ENCODE measurements at places on chromosomes 2 and 18. TPM values are rescaled to one million over a fixed set of nuclear protein-coding genes. Genes with fewer than 3 reads are reported as not detected.

The NXPH2 gene
- total RNA-seq = not detected

The GKN1 gene
- not detected for total RNA-seq

The CNNM3 gene
- 8.4 TPM for total RNA-seq

The MOCOS gene
- total RNA-seq = 15.4 TPM

The TIA1 gene
- 199 TPM for total RNA-seq

The CTLA4 gene
- not detected for total RNA-seq

The BOLL gene
- not detected for total RNA-seq

GRCh38 chr2:25690058-25690457 lies 16.7 kb upstream of the DTNB start:
- peak; percentile 79 for DNase-seq

- DNase-seq = no peak
Observed at GRCh38 chr2:44906972-44907371, 34.5 kb upstream of the SIX3 start.

GRCh38 chr2:200087451-200087850 lies 132.1 kb downstream of the MAIP1 start:
- DNase-seq = no peak

- DNase-seq = no peak
Observed at GRCh38 chr2:73451263-73451972, 65.8 kb downstream of the ALMS1 start.

DNA sequence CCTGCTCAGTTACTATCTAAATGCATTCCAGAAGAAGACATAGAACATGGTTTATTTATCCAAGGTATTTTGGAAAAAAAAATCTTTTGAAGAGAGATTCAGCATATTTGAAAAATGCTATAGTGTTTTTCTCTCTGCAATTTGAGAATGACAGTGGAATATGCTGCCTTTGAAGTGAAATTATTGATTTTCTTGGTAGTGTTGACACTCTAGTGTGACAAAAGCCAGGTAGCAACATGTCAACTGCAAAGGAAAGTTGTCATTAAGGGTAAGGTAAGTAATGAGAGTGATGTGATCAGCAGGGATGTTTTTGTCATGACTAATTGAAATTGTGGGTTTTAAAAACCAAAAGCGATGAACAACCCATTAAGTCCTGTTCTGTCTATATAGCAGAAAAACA lies 1387.1 kb upstream of the TMEFF2 start:
- DNase-seq = no peak

DNA sequence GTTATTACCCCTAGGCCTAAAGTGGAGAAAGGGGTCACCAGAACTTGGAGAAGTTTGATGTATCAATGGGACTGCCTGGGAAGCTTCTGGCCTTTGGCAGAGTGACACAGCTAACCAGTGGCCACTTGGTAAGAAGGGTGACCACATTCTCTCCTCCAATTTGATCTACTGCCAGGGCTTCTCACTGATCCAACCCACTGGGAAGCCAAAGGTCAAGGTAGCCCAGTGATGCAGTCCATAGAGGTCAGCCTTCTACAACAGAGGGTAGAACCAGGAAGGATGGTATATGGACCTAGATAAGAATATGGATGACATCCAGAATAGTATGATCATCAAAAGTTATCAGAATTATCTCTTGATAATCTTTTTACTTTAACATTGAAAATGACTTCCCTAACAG lies 493.6 kb downstream of the NYAP2 start:
- peak; percentile 18 for DNase-seq

- DNase-seq = no peak
Observed at GRCh38 chr2:66578687-66579106, 143.8 kb downstream of the MEIS1 start.

- no peak for DNase-seq
Observed at GRCh38 chr18:65592435-65592834, 158.4 kb upstream of the CDH7 start.

GRCh38 chr2:47272905-47273758 lies 118.0 kb upstream of the STPG4 start:
- DNase-seq = no peak

DNA sequence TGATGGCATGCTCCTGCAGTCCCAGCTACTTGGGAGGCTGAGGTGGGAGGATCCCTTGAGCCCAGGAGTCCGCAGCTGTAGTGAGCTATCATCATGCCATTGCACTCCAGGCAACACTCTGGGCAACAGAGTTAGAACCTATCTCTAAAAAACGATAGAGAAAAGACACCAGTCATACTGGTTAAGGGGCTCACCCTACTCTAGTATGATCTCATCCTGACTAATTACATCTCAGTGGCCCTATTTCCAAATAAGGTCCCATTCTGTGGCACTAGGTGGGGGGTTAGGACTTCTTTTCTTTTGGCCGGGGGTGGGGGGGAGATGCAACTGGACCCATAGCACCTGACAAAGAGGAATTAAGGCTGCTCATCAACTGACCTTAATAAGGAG lies 163.2 kb upstream of the NCK2 start:
- no peak for DNase-seq

- DNase-seq = no peak
Observed at GRCh38 chr2:105038383-105039061, 653 bp downstream of the MRPS9 start.

- DNase-seq = no peak
Observed at GRCh38 chr2:22801071-22801470, 583.9 kb upstream of the KLHL29 start.

- DNase-seq = no peak
Observed at GRCh38 chr2:152729844-152730243, 11.4 kb downstream of the ARL6IP6 start.

DNA sequence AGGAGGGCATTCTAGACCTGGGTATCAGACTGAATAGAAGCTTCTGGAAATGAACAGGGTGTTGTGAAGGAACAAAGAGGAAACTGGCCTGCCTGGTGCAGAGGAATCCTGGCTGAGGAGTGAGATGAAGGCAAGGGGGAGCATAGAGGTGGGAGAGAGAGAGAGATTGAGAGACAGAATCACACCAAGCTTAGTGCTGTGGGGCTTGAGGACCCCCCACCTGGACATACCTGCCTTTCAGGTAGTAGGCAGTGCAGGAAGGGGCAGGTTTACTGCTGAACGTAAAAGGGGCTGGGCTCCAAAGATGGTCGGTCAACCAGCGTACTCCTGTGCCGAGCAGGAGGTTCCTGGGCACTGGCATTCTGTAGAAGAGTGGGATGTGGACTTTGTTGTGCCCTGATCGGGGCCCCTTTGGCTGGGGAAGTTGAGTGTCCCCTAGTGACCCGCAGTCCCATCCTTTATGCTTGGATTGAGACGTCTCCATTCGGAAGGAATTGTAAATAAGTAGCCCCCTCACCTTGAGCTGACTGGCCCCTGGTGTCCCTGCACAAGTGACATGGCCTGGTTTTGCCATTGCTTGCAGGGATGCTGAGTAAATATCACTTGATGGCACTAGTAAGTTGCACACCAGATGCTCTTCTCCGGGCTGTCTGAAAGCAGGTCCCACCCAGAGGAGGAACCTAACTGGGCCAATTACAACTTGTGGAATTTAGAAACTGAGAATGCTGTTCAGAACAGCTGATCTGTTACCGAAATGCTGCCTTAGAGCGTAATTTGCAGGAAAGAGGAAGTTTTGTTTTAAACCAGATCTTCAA lies 1.4 kb downstream of the UBE2F start:
- DNase-seq = peak; percentile 35

DNA sequence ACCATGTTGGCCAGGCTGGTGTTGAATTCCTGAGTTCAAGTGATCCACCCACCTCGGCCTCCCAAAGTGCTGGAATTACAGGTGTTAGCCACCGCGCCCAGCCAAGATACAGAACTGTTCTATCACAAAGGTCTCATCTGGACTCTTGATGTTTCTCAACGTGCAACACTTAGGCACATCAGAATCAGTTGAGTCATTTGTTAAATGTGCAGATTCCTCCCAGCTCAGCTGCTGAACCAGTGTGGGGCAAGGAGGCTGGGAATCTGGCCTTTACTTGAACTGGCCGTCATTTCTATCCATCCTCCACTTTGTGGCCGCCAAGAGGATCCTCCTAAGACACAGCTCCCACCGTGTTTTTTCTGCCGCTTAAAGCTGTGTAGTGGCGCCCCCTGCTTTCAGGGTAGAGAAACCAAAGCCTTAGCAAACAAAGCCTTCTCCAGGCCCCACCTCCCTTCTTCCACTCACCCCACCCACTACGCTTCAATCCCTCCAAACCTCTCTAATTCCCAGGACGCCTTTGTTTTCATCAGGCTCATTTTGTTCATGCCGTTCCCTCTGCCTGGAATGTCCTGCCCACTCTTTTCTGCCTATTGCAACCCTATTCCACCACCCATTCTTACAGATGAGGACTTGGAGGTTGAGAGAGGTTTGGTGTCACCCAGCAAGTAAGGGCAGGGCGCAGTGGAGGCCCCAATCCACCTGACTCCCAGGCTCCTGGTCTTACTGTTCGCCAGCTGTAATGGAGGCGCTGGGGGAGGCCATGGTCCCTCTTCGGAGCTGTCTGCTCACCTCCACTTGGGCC lies 776 bp upstream of the SPEG start:
- DNase-seq = peak; percentile 35

DNA sequence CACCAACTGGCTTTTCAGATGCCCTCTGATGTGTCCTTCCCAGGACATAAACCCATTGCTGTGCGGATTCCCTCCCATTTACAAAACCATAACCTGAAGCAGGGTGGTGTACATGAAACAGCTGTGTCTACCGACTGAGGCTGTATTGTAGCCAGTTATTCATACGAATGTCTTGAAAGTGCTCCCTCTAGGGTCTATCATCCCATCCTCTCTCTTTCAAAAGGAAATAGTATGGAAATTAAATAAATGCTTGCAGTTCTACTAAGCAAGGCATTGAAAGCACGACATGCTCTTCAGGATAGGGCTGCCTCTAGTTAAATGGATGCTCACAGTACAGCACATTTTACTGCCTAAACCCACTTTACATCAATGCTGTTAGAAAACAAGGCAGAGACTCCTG lies 112.2 kb upstream of the PXDN start:
- DNase-seq = no peak

GRCh38 chr2:147492471-147492870 lies 352.4 kb upstream of the ACVR2A start:
- no peak for DNase-seq

DNA sequence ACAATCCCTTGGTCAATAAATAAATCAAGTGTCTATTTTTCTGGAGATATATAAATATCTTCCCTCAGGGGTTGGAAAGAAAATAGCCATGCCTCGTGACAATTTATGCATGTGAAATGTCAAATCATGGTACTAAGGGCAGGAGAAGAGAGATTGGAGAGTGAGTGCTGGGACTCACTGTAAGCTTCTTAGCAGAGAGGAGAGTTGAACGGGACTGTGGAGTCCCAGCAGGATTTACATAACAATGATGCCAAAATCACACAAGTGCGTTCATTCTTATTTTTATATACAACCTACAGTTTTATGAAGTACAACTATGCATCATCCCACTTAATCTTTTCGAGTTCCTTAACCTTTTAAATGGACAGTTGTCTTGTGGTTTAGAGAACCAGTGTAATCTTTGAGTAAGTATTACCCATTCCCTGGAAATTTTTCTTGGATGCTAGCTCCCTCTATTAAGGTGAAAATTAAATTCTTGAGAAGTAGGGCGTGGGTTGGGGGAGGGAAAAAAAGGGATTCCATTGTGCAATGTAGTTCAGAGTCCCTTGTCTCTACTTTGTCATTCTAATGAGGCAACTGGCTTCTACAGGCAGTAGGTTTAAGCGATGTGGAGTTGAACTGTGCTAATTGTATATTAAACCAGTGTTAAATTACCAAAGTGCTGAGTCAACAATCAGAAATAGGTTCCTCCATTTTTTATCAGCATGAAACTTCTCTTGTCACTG lies 143.6 kb upstream of the EPHA4 start:
- DNase-seq = no peak

DNA sequence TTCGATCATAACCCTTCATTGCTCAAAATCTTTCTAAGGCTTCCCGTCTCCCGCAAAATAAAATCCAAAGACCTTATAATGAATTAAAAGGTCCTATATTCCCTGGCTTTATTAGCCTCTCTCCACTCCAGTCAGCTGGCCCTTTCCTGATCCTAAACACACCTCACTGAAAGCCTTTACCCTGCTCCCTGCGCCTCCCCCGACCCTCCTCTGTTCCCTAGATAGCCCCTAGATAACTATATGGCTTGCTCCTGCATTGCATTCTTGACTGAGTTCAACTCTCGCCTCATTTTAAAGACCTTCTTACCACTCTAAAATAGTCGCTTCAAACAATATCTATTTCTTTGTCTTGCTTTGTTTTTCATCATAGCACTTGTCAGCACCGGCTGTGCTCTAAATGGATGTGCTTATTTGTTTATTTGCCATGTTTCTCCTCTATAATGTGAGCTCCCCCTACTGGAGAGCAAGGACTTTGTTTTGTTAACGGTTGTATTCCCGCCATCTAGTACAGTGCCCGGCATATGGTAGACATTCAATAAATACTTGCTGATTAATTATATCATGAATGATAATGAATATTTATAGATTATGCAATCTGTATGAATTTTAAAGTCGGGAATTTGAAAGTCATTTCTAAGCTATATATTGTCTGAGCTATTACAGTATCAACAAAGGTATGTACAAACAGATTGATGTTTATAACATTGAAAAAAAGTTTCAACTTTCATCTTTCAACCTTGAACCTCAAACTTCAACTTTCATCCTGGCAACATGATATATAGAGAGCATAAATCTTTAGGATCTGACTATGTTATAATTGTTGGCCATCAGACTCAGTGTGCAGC lies 32.4 kb upstream of the VIT start:
- DNase-seq = peak; percentile 81

DNA sequence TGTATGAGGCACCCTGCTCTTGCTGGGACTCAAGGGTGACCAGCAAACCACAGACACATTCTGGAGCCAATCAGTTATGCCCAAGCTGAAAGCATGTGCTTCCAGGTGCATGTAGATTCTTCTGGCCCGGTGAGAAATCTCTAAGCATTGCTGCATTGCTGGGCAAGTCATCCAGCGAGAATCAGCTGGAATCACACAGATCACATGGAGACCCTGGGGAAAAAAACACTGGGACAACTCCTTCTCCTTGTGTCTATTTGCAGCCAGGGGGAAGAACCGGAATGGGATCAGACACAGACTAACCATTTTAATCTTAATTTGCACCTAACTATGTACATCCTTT lies 119.7 kb upstream of the KLF7 start:
- DNase-seq = no peak

GRCh38 chr2:37466533-37467222 lies 122.2 kb downstream of the QPCT start:
- no peak for DNase-seq

Data from HepG2 (cell line).